Activated T-cell treated with anti-CD3 and anti-CD28 coated beads, Interleukin-2, amount 50 U/mL, for 1 hour (primary cell): ENCODE measurements at places on chromosomes 3 and 15.

DNA sequence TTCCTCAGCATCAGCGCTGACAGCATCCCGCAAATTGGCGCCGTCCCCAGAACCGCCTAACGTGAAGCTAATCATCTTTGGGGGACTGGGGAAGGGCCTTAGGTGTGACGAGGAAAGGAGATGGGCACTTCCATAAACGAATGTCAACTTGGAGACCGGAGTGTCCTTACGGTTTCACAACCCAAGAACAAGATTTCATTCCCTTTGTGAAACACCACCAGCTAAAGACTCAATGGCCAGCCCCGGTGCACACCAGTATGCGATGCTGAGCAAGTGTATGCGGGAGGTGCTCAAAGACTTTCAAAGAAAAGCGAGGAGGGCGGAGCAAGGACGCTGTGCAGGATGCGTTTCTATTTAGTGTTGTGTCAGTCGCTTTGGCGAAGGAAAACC, 759 bp upstream of the TTBK2 start:
- peak; percentile 46 for DNase-seq

DNA sequence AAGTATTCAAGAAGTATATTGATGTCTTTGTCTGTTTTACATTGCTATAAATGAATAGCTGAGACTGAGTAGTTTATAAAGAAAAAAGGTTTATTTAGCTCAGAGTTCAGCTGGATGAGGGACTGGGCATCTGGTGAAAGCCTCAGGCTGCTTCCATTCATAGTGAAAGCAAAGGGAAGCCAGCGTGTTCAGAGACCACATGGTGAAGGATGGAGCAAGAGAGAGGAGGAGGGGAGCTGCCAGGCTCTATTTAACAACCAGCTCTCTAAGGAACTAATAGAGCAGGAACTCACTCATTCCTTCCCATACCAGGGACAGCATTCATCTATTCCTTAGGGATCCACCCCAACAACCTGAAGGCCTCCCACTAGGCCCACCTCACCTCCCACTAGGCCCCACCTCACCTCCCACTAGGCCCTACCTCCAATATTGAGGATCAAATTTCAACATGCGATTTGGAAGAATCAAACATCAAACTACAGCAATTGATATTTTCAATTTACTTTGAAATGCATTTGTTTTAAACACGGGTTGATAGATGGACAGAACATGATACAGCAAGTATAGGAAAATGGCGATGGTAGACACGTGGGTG, 167.5 kb upstream of the HES1 start:
- DNase-seq, result no peak

DNA sequence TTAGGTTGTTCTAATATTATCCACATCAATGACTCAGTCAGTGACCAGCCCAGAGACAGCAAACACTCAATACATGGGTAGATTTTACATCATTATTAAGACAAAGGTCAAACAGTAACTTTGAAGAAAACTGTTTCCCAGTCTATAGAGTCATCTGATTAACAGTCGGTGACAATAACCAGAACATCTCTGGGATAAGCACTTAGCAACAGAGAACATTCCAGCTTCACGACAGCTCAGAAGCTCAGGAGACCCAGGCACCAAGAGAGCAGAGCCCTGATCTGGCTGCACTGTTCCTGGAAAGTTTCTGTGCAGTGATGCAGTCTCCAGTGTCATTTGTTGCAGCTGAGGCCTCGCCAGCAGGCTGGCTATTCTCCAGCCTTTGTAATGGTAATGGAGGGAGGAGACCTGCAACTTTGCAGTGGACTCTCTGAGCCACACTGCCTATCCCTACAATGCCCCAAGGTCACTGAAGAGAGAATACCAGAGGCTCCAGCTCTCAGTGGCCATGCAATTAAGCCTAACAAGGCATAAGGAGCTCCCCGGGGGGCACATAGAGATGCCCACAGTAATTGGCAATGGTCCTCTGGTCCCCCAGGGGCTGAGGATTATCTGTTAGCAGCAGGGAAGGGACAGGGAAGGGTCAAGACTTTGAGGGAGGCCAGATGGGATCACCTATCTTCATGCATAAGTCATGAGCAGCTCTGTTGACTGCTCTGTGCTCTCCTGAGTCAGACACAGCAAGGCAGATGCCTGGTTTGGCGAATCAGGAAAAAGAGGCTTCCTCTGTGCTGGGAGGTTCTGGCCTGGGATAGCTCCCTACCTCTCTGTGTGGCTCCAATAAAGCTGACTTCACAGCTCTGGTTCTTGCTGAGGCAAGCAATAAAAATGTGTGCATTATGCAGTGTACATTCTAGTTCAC, 163.6 kb downstream of the CTNNB1 start:
- no peak for DNase-seq

DNA sequence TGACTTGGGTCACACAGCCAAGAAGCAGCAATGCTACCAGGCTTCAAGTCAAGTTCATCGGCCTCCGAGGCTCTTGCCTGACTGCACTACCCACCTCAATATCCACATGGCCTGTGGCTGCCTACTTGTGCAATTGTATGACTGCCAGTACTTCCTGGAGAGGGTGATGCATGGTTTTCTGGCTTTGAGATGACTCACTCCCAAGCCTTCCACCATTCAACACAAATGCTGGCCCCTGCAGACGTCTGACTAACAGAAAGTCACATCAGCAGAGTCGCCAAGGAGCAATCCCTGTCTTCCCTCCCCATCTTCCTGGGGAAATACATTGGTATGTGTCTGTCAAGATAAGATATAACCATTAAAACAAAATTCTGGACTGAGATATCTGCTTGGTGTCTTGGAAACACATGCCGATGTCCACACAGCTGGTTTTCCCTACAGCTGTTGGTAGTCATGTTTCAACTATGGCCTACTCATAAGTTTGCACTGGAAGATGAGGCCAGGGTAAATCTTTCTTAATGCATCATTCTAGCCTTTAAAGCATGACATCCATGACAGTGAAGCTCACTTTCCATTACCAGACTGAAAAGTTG, 79.6 kb upstream of the SPATA12 start:
- DNase-seq, result no peak

DNA sequence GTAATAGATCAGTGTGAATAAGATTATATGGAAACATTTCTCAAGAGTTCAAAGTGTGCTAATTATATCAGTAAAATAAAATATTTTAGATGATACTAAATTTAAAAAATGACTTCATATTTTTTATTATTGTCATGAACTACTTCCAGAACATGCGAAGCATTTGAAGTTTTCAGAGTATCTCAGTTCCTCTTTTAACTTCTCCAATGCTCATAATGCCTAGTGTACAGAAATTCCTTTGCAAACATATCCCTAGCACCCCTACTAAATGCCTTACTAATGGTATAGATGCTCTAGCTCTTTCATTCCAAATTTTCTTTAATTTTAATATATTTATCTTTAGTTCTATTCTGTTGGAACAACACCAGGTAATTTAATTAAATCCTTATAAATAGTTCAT, 580.4 kb downstream of the CADM2 start:
- no peak for DNase-seq

GRCh38 chr3:46931631-46932331, 44.8 kb downstream of the CCDC12 start:
- DNase-seq, result no peak

DNA sequence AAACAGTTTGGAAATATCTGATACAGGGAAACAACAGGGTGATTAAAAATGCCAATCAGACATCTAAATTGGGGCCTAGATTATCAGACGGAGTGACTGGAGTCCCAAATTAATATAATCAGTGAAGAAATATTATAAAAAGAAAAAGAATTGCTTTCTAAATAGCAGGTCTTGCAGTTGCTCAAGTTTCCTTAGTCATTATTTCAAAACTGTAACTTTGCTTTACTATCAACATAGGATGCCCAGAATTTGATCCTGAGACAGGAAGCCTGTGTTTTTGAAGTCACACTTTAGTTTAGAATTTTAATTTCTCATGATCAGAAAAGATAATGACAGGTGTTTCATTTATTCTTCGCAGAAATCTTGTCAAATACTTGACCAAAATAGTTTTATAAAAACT, 105.9 kb downstream of the IL1RAP start:
- no peak for DNase-seq

DNA sequence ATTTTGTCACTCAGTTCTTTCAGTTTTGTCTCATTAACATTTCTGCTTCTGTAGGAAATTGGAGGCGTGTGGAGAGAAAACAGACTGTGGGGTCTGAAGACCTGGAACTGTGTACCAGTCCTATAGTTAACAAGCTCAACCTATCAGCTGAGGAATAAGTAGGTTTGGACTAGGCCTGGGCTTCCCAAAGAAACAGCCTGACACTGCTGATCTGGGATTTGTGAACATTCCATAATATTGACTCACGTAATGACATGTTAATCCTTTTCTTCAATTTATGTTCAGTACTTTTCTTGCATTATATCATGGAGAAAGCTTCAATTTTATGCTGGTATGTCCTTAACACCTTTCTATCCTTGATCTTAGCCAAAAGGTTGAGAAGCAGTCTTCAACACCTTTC, 181.6 kb upstream of the RORA start:
- DNase-seq, result no peak

DNA sequence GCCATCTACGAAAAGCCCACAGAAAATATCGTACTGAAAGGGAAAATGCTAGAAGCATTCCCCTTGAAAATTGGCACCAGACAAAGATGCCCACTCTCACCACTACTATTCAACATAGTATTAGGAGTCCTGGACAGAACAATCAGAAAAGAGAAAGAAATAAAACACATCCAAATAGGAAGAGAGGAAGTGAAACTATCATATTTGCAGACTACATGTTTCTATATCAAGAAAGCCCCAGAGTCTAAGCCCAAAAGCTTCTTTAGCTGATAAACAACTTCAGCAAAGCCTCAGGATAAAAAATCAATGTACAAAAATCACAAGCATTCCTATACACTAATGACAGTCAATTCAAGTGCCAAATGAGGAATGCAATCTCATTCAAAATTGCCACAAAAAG, 15.6 kb downstream of the OR5K3 start:
- no peak for DNase-seq
